ENCODE measurements at places on chromosomes 2 and 18. TPM values are rescaled to one million over a fixed set of nuclear protein-coding genes. Genes with fewer than 3 reads are reported as not detected.

DNA sequence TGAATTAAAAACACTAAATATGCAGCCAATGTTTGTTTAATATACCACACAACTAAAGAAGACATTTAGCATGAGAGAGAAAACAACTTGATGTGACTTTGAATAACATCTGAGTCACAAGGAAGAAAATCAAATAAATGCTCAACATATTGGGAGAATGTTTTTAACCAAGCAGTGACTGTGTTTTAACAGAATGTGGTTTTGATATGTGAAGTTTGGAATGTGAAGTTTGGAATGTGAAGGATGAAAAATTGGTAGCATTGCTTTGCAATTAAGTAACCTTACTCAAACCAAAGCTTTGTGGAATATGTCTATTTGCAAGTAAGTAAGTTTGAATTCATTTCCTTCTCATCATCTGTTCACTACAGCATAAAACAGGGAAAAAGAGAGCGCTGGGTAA, 128.2 kb upstream of the DNAJC10 start:
- no peak for DNase-seq

The IL1RL1 gene
- total RNA-seq, result 1.1 TPM

The SCN7A gene
- 10.2 TPM for total RNA-seq

DNA sequence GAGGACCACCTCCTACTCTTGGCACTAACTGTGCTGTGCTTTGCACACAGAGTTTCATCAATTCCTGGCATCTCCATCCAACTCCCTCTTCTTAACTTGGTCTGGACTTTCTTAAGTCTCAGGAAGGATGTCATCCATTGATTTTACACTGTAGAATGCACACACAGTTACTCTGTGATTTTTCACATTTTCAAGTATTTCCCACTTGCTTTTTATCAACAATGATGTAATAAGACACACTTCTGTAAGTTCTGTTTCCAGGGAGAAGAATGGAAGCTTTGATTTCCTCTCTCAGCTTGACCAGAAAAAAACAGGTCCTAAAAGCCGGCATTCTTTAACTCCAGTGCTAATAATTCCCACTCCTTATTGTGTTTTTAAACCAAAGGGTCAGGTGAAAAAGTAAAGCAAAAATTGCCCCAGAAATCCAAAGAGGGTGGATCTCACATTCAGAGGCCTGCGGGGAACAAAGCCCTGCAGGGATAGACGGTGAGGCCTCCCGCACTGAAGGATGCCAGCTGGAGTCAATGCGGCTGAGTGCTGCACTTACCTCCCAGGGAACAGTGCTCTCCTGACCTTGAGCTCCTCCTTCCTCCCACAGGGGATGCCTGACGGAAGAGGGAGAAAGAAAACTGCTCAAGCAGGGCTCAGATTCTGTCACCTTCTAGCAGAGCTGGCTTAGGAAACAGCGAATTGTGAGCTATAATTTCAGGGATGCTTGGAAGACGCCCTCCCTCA, 83.1 kb downstream of the PDCL3 start:
- no peak for DNase-seq

- DNase-seq, result peak; percentile 13
Observed at GRCh38 chr2:11344956-11345677, 681 bp upstream of the ROCK2 start.

GRCh38 chr2:136378712-136379595, 261.0 kb upstream of the CXCR4 start:
- DNase-seq, result peak; percentile 82

- peak; percentile 33 for DNase-seq
Observed at GRCh38 chr18:24878289-24878688, 417.9 kb downstream of the HRH4 start.

DNA sequence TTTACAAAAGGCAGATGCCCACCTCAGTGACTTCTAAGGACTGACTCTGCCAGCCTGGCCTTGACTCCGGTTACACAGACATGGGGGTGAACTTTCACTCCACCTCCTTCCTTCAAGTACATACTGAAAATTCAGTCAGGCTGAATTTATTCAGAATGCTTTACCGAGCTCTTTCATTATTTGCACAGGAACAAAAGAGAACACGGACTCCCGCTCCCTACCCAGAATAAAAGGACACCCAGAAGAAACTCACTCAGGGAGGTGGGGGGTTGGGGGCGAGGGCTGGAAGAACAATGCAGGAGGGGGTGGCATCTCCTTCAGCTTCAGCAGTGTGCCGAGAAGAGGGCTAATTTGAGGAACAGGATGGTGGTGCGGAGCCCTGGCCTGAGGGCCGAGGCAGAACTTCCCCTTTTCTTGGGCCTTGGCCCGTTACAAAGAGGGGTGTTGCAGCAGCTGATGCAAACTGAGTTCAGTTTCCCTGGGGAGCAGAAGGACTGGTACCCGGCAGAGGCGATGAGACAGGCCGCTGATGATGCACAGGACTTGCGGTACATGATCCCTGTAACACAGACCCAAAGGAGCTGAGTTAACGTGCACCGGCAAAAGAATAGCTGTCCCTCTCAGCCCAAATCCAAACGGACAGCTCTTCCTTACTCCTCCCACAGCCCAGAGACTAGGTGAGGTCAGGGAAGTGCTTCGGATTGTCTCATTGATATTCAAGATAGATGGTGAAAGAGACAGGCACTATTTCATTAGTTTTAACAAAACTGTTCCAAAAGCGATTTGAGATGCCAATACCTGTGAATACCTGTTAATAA, 24.1 kb downstream of the LYPD1 start:
- DNase-seq, result no peak

The SS18 gene
- 51.2 TPM for total RNA-seq

GRCh38 chr18:49690312-49690711, 123.0 kb downstream of the ACAA2 start:
- no peak for DNase-seq

GRCh38 chr2:168913495-168913894, 12.4 kb downstream of the G6PC2 start:
- DNase-seq, result no peak

- DNase-seq, result no peak
Observed at GRCh38 chr2:240447934-240448333, 12.5 kb downstream of the GPC1 start.

The SERPINB10 gene
- total RNA-seq, result 1.7 TPM

The IL1R2 gene
- total RNA-seq, result 4.9 TPM

GRCh38 chr18:34659579-34660517, 50.2 kb upstream of the DTNA start:
- no peak for DNase-seq

DNA sequence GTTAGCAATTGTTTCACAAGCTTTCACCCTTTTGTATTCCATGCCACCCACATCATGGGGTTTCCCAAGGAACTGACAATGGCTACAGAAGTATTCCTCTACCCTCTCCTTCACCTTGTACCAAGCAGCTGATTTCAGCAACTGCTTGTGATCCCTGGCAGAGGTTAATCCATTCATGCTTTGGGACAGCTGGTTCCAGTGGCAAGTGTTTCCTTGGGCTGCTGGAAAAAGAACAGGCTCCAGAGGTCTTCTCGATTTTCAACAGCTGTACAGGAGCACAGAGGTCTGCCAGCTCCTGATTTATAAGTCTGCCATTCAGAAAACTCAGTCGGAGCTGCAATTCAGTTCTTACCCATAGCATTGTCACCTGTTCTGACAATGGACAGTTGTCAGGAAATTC, 239.2 kb upstream of the CWC22 start:
- DNase-seq, result no peak

The HDHD2 gene
- 34.1 TPM for total RNA-seq

DNA sequence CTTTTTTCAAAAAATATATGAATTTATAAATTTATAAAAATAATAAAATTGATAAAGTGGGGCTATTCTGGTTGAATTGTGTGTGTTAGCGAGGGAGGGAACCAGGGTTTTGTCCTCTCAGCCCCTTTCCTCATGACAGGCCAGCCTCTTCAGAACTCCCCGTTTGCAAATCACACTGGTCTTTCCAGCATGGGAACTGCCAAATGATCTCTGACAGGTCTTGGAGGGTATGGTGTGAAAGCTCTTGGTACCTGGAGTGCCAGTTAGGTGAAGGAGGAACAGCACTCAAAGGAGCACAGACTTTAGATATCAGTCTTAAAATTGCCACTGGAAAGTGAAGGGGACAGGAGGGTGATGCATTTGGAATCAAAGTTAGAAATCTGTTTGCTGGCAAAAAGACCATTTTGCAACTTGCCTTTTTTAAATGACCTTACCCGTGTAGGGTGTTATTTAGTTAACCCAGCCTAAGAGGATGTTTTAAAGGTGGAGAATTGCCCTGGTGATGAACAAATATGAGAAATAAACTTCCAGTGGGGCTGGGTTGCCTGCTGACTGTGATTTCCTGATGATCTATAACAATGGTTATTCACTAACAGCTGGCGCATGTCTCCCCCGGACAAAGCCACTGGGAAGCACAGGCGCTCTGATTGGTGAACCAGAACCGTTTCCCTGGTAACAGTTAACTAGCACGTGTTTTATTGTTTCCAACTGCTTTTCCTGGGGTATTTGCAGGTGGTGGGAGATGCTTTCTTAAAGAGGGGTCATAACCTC, 85.3 kb upstream of the EFEMP1 start:
- no peak for DNase-seq

DNA sequence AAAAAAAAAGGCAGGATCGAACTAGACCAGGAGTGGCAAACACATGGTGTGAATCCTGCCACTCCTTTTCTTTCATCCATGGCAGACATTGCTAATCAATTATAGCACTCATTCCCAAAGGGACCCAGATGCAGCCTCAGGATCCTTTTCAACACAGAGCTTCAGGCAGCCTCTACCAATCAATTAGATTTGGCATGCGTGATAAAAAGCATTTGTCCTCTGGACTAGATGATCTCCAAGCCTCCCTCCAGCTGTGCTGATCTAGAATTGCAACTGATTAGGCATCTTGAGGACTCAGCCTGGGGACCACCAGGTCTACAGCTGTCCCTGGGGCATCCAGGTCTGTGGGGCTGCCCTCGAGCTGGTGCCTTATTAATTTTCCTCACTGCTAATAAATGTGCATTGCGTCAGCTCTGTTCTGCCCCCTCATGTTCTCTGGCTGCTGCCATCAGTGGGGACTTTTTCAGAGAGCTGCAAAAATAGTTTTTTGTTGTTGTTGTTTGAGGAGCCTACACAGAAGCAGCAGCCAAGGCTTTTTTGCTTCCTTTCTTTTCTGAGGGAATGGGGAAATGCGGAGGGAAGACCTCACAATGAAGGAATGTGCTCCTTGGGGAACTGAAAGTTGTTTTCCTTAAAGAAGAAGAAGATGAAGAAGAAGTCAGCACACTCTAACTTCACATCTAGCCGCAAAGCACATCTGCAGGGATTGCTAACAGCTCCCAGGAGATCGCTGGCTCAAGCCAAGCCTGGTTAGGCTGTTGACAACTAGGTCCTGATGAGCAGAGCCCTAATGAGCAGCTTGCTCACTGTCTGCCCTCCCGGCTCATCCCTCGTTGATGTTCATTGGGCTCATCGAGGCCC, 8.8 kb upstream of the ATOH8 start:
- DNase-seq, result no peak

The MRO gene
- 1.4 TPM for total RNA-seq

The RASGRP3 gene
- 6.5 TPM for total RNA-seq

The CHST10 gene
- 7.1 TPM for total RNA-seq

GRCh38 chr2:42519624-42520023, 25.8 kb upstream of the KCNG3 start:
- no peak for DNase-seq

GRCh38 chr2:106137731-106138521, 56.2 kb downstream of the UXS1 start:
- DNase-seq, result no peak

GRCh38 chr2:74226648-74227213, 28.3 kb downstream of the MTHFD2 start:
- no peak for DNase-seq

The ERMN gene
- 0.71 TPM for total RNA-seq

The MEP1B gene
- total RNA-seq, result 0.19 TPM

DNA sequence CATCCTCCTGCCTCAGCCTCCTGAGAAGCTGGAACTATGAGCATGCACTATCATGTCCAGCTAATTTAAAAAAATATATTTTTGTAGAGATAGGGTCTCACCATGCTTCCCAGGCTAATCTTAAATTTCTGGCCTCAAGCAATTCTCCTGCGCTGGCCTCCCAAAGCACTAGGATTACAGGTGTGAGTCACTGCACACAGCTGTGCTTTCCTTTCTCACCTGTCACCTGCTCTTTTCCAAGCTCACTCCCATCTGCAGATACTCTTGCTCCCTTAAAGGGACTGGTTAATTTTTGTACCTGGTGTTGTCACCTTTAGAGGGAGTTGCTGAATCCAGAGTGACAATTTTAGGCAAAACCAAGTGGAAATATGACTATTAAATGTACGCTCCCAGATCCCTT, 178.2 kb downstream of the LOXHD1 start:
- DNase-seq, result no peak

GRCh38 chr2:85761-86160, 39.5 kb upstream of the FAM110C start:
- no peak for DNase-seq

DNA sequence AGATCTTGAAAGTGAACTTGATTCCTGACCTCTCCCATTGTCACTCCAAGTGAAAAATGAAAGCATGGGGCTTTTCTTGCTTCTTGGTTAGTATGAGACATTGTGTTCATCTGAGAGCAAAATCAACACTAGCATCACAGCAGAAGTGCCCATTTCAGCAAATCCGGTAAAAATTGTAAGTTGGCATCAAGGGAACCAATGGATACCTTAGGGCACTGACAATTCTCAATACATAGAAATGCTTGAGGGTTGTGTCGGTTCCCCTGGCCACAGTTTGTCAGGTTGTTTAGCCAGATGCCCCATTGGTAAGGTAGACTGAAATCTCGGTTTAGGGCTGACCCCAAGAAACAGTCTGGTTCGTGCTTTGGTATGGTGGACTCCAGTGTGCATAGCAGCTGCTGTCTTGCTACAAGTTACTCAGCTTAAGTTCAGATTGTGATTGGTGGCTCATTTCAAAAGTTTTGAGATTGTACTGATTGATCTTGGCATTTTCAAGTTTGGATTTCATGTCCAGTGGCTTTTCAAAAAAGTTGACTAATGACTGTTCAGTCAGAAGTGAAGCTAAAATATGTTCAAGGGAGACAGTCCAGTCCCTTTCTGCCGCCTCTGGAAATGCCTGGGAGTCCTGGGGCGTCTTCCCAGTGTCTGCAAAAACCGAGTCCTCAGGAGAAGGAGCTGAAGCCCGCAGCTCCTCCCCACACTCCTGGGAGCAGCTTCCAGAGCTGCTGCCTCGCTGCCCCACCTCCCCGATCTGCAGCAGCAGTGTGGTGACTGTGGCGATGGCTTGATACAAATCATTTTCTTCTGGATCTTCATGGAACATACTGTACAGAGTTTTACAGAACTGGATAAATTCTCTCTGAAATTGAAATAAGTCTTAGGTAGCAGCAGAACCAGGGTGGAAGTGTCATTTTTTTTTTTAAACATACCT, 5.6 kb downstream of the RPL31 start:
- DNase-seq, result no peak

DNA sequence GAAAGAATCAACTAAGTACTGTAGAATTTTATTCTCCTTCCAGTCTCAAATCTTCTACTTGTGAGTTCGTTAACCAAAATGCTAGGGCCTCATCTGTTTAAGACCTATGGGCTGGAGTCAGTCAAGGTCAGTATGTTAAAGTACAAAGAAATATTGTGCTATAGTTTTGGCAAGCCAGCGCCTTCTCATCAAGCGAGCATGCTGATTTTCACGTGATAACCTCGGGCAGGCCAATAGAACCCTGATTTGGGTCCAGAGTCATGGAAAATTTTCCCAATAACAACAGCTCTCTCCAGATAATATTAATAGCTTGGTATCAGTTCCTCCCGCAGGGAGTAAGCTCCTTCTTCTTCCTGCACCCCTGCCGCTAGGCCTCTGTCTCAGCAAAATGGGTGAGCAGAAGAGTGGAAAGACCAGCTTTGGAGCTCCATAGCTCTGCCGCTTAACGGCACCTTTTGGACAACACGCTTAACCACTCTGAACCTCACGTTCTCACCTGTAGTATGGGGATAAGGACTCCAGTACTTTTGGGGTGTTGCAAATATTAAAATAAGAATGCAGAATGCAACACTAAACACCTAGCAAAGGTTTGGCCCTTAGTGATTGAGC, 11.7 kb downstream of the CABLES1 start:
- DNase-seq, result no peak

The CDKL4 gene
- total RNA-seq, result 0.99 TPM
